ENCODE measurements at places on chromosomes 7 and 10.
A peak's percentile ranks its signal among the peaks of the same experiment; 100 is the strongest.

GRCh38 chr7:16795624-16796023, 9.2 kb downstream of the AGR2 start:
- DNase-seq: no peak

DNA sequence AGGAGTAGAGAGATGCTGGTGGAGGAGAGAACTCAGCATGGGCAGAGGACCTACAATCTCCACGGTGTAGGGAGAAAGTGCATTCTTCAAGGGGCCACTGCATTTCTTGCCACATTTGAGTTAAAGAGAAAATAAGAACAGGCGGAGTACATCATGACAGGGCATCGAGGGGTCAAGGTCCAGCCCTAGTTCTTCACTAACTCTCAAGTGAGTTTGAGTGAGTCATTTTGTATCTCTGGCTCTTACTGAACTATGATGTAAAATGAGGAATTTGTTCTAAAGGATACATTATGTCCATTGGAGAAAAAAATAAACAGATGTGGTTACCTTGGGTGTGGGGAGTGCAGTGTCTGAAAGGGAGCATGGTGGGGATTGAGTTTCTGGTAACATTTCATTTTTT, 182.9 kb downstream of the XPNPEP1 start:
- DNase-seq: no peak

DNA sequence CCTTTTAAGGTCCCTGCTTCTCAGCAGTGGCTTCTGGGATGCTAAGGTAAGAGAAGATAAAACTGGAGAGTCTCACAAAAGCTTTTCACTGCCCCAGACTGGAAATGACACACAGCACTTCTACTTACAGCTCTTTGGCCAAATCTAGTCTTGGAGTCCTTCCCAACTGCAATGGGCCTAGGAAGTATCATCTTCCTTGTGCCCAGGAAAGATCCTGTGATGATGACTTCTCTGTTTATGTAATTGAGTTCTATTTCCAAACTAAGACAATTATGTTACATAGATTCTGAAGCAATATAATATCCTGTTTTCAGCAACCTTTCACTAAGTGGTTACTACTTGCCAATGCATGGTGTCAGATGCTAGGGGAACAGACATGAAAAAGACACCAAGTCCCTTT, 234.1 kb downstream of the PTEN start:
- DNase-seq: no peak

DNA sequence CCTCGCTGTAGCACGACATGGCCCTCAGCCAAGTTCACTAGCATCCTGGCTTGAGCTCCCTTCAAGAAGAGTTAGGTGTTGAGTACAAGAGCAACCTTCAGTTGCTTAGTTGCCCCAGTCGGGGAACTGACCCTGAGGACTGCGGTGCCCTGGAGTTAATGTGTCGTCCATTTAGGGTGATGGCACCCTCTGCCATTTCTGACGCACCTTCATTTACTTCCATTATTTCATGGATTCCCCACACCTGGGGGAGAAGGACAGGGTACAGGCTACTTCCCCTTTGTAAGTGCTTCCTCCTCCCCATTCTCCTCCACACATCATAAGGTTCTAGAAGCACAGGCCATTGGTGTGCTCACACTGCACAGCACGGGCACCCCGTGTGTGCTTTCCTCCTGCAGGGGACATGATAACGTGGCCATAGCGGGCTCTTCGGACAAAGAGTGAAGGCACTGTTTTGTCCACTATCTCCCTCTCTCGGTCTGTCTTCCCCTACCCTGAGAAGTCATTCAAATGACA, 1.8 kb downstream of the ALOX5 start:
- no peak for DNase-seq

GRCh38 chr10:103111918-103112877, 80.9 kb downstream of the NT5C2 start:
- DNase-seq: no peak

GRCh38 chr7:70587739-70588138, 544.2 kb upstream of the GALNT17 start:
- no peak for DNase-seq

GRCh38 chr7:2148189-2148588, 84.6 kb downstream of the MAD1L1 start:
- DNase-seq: no peak

DNA sequence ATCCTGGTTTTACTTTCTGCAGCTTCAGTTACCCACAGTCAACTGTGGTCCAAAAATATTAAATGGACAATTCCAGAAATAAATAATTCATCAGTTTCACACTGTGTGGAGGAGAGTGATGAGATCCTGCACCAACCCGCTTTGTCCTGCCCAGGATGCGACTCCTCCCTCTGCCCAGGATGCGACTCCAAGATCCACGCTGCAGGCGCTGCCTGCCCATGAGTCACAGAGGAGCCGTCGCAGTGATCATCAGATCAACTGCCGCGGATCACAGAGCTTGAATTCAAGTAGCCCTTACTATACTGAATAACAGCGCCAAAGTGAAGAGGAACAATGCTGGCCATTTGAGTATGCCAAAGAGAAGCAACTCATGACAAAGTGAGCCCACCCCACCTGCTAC, 61.5 kb downstream of the GRB10 start:
- peak; percentile 56 for DNase-seq

- no peak for DNase-seq
Observed at GRCh38 chr7:38831259-38831996, 77.6 kb downstream of the VPS41 start.

GRCh38 chr7:2495418-2496299, 19.5 kb upstream of the GRIFIN start:
- DNase-seq: no peak

- no peak for DNase-seq
Observed at GRCh38 chr10:90245623-90246022, 544.2 kb downstream of the KIF20B start.

GRCh38 chr10:83373671-83374070, 765.6 kb upstream of the GHITM start:
- peak; percentile 1 for DNase-seq
